ENCODE measurements at places on chromosomes 11 and 22.

GRCh38 chr22:29055192-29055830 is 6.3 kb downstream of the C22orf31 start:
- peak; percentile 62 for DNase-seq

GRCh38 chr11:122354025-122354697 is 238.1 kb upstream of the BLID start:
- DNase-seq, result no peak

GRCh38 chr11:68120273-68121066 is 718 bp downstream of the CHKA start:
- peak; percentile 57 for DNase-seq

- peak; percentile 32 for DNase-seq
Measured at GRCh38 chr11:64712430-64713015, 10.5 kb downstream of the NRXN2 start.

DNA sequence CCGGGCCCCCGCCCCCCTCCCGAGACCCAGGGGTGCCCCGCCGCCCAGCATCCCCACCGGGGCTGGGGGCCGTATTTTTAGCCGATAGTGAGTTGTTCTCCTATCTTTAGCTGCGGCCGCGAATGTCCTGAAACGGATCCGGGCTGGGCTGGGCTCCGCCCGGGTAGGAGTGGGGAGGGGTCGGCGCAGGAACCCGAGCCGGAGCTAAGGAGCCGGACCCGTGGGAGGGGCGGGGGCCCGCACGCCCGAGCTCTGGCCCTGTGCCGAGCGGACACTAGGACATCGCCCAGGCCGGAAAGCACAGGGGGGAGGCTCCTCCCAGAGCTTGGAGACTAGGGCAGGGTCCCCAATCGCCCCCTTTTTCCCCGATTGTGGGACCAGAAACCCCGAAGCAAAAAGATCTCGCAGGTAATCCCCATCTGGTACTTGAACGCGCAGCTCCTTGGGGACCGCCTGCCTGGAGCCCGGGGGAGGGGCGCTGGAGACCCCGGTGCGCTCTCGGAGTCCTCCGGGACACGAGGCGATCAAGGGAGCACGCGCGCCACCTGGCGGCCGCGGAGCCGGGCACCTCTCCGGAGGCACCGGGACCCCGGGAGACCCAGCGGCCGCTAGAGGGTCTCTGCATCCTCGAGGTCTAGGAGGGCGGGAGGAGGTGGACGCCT is 669 bp downstream of the CDC42EP2 start:
- DNase-seq, result peak; percentile 91

GRCh38 chr22:26322179-26322905 is 106.7 kb upstream of the ASPHD2 start:
- DNase-seq, result no peak

GRCh38 chr11:36177836-36178235 is 111.4 kb downstream of the COMMD9 start:
- DNase-seq, result no peak

- no peak for DNase-seq
Measured at GRCh38 chr11:134337051-134337450, 5.3 kb downstream of the GLB1L2 start.

DNA sequence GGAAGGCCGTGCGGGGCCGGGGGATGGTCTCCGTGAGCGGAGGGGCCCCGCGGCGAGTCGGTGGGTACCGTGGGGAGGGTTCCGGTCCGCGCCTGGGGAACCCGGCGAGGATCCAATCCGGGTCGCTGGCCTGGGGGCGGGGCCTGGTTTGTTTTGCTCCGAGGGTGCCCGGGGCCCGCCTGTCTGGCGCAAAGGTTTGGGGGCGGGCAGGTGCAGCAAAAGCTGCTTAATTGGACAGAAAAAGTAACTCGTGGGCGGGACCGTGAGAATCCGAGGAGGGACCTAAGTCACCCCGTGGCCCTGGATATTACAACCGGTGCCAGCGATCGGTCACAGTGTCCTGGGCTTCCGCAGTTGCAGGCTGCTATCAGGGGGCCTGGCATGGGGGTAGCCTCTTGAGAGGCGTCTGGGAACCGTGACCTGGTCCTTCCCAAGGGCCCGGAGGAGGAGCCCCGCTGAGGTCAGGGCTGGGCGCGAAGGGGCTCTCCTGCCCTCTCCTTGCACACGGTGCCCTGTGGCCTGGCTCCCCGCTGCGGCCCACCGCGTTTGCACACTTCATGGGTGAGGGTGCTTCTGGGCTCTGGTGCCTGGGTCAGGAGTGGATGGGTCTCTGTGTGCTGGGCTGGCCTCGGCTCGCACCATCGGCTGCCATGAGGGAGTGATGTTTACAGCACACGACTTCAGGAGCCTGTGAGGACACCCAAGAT is 1.4 kb downstream of the PNPLA2 start:
- DNase-seq, result peak; percentile 86

GRCh38 chr11:528815-529727 is 6.3 kb downstream of the HRAS start:
- no peak for DNase-seq

DNA sequence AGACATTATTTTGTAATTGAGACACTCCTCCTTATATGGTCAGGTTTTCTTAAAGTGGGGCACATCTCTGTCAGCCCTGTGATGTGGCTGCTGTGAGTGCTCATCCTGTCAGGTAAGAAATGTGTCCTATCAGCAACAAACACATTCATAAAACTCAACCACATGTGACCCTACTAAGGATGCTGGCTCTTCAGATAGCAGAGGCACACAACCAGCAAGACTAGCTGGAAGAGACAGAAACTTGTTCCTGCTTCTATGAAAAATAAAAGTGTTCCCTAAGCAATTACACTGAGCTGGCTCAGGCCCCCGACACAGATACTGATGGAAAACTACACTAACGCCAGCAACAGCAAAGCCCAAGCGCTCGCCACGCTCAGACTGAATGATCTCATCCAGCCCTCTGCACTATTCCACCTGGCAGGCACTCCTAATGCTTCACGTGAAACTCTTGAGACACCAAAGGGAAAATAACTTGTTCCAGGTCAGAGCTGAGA is 49.8 kb upstream of the CYP2D6 start:
- no peak for DNase-seq

DNA sequence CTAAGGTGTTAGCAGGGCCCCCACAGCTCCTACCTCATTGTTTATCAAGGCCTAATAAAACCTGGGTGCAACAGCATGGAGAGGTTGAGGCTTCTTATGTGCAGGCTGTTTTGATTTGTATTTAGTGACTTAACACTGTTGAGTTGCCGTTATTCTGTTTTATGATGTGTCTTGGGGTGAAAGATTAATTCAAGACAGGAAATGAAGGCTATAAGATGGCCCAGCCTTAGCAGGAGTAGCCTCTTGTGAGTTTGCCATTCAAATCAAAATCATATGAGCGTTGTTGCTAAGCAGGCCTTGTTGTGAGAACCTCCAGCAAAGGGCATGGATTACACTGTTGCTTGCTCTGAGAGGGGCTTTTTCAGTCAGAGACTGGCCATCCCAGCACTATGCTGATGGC is 31.8 kb downstream of the MICAL2 start:
- DNase-seq, result no peak

DNA sequence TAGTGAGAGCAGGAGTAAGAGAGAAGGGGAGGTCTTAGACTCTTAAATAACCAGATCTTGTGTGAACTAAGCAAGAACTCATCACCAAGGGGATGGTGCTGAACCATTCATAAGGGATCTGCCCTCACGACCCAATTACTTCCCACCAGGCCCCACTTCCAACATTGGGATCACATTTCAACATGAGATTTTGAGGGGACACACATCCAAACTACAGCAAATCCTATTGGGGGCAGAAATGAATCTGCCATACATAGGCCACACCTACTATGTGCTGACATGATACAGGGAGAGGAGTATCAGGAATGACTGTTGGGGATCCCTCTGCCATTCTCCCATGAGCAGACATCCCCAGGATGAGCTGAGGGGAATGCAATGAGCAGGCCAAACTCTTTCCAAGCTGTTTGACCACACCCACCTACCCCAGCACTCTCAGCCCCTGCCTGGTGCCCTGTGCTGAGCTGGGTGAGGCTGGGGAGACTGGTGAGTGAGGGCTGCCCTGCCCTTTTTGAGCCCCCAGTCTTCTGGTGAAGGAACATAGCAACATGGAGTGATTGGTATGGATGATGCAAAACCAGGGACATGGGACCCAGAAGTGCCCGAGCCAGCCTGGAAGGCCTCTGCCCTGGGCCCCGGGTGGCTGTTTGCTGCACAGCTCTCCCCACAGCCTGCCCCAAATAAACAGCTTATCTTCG is 1.2 kb upstream of the GTSE1 start:
- DNase-seq, result peak; percentile 19

- no peak for DNase-seq
Measured at GRCh38 chr22:32306561-32306960, 51.1 kb upstream of the RFPL3 start.

DNA sequence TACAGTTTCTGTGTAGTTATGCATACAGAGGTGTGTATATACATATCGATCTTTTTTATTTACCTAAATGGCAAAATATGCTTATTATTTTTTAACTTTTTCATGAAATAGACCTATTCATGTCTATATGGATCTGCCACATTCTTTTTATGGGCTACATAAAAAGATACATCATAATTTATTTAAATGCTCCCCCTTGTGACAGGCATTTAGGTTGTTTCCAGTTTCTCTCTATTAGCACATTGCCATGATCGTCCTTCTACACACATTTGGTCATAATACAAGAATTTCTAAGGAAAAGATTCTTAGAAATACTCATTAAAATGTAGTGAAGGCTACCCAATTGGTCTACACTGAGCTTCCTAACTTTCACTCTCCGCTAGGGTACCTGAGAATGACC is 1067.4 kb downstream of the OPCML start:
- DNase-seq, result no peak

DNA sequence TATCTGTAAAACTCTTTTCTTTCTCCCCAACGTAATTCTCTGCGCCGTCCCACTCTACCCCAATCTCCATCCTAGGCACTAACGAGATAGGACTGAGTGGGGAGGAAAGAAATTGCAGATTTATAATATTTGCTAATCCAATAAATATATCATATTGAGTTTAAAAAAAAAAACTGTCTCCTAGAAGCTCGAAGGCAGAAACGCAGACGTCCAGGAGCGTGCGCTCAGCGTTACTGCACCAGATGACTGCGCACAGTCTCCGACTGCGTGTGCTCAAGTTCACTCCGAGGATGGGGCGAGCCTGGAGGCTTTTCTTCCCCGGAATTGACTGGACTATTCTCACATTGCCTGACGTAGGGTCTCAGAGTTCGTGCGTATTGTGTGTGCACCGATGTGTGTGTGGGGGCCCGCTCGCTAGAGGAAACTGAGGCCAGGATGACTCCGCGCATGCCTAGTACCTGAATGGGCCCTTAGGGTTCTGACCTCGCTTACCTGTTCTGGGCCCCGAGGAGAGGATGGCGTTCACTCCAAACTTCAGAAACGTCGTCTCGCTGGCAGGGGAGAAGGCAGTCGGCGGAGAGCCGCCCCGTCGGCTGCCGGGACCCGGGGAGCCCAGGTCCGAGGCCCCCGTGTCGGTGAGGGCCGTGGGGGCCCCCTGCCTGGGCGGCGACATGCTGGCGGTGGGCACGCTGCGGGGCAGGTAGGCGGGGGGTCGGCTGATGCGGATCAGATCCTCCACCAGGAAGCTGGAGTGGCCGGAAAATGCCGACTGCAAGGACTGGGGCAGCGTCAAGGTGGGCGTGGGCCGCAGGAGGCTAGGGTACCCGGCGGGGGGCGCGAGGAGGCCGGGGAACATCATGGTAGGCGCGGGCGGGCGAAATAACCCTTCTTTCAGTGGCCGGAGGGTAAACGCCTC is 551 bp downstream of the DBX1 start:
- DNase-seq, result no peak

GRCh38 chr11:75269896-75270295 is 29.3 kb downstream of the TPBGL start:
- DNase-seq, result no peak

- DNase-seq, result no peak
Measured at GRCh38 chr11:46778416-46778815, 59.4 kb downstream of the F2 start.

DNA sequence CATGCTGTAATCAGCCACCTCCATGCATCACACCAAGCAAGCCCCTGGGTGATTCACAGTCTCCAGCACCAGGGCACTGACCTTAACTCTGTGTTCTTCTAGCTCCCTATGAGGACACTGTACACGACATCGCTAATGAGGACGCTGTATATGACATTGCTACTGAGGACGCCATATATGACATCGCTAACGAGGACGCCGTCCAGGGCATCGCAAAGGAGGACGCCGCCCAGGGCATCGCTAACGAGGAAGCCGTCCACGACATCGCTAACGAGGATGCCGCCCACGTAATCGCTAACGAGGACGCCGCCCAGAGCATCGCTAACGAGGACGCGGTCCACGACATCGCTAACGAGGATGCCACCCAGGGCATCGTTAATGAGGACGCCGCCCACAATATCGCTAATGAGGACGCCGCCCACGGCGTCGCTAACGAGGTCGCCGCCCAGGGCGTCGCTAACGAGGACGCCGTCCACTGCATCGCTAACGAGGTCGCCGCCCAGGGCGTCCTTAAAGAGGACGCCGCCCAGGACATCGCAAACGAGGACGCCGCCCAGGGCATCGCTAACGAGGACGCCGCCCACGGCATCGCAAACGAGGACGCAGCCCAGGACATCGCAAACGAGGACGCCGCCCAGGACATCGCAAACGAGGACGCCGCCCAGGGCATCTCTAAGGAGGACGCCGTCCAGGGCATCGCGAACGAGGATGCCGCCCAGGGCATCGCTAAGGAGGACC is 34.5 kb upstream of the DGCR6L start:
- no peak for DNase-seq

DNA sequence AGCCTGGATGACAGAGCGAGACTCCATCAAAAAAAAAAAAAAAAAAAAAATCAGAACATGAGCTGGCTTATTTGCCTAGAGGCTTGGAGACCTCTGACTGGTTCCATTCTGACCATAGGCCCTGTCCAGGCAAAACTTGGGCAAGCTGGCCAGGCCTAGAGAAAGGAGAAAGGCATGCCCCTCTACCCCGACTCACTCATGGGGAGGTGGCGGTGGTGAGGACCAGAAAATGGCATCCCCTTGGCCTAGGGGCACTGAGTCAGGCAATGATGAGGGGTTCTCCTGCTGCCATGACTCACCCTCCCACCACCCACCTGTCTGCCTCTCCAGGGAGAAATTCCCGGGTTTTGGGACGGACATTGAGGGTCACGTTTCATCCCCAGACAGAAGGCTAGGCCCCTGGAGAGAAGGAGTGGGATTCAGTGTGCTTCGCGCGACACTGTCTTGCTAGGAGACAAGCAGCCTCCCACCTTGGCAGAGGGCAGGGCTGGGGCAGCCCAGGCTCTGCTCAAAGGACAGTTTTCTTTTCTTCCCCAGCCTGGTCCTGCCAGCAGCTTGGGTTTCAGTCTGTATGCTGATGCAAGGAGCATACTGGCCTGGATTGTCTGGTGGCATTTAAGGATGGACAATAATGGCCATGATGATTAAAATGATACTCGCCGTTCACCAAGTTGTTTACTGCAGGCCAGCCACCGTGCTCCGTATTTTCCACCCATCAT is 17.2 kb downstream of the TOB2 start:
- no peak for DNase-seq

- no peak for DNase-seq
Measured at GRCh38 chr11:132330515-132330914, 960.1 kb downstream of the NTM start.

All from WERI-Rb-1 (cell line).